ENCODE measurements at places on chromosomes 2 and 18.

GRCh38 chr2:176566961-176567360 is 297.7 kb downstream of the MTX2 start:
- DNase-seq = no peak

DNA sequence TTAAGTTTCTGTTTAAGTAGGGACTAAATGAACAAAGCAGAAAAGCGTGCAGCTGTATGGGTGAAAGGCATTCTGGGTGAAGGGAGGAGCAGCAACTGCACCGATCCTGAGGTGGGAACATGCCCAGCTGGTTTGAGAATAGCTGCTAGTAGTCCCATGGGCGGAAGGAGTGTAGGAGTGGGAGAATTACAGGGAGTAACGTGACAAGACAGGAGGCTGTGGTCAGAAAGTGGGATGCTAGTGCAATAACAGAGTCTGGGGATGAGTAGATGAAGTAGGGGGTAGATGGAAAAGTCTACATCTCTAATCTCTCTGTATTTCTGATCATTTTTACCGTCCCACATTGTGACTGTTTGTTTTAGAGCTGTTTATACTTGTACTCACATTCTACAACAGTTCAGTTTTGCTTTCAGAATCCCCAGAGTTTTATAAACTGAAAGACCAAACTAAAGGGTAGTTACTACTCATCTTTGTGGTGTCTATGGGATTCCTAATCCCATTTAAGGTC is 118.9 kb downstream of the LCLAT1 start:
- DNase-seq = no peak

DNA sequence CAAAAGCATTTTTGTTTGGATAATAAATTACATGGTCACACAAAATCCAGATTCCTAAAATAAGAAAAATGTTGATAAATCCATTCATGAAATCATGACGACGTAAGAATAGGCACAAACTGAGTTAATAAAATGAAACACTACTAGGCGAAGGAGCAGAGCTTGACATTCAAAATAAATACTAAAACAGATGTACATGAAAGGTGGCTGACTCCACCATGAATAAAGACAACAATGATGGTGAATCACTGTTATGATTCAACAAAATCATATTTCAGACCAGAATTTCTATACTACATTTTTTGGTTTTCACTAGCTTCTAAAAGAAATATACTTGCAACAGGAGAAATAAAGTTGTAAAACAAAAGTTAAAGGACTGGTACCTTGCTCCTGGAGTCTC is 122.0 kb upstream of the RNU4ATAC start:
- DNase-seq = no peak

DNA sequence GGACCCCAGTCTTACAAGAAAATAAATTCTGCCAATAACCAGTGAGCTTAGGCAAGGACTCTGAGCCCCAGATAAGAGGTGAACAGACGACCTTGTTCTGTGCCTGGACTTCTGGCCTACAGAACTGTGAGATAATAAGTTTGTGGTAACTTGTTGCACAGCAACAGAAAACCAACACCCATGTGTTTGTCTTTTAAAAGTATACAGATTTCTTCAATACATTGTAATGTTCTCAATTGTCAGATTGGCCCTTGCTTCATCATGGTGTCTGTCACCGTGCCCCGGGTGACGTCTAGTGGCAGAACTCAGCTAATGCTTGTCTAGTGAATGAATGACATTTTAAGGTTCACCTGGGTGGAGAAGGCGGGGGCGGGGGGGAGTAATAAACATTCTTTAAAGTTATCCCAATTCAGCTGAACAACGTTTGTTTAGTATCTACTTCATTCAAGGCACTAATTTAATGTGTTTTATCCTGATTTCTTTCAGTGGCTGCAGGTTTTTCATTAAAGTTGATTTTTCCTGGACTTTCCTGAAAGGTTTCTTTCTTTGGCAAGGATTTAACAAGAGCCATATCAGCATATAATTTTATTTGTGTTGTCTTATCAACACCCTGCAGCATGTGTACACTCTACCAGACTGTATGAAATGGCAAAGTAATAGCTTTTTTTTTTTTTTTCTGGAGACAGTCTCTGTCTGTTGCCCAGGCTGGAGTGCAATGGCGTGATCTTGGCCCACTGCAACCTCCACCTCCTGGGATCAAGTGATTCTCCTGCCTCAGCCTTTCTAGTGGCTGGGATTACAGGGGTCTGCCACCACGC is 123.8 kb upstream of the DLX2 start:
- DNase-seq = no peak

- DNase-seq = no peak
These were observed 7.7 kb upstream of the ASB1 start for GRCh38 chr2:238418999-238419546.

DNA sequence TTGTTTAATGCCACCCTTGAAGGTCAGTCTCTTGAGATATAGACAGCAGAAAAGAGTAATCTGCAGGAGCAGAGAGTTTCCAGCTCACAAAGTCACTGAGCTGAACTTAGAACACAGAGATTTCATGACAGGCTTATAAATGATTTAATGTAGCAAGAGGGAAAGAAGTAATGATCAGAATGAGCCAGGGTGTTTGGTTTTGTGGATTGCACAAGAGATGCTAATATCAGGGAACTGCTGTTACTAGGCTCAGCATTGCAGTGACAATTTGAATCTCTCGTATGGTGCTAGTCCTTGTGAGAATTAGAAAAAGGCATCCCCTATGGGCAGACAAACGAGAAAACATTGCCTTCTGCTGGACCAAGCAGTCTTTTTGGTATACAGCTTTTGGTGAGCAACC is 61.7 kb upstream of the ITGB6 start:
- no peak for DNase-seq

All from stimulated activated CD4-positive, alpha-beta T cell treated with anti-CD3 and anti-CD28 coated beads, Interleukin-1b, Interleukin-23, amount 100 ng/mL, for 1 hour (primary cell).